HFF-Myc (cell line): ENCODE measurements at places on chromosomes 6 and 20.

DNA sequence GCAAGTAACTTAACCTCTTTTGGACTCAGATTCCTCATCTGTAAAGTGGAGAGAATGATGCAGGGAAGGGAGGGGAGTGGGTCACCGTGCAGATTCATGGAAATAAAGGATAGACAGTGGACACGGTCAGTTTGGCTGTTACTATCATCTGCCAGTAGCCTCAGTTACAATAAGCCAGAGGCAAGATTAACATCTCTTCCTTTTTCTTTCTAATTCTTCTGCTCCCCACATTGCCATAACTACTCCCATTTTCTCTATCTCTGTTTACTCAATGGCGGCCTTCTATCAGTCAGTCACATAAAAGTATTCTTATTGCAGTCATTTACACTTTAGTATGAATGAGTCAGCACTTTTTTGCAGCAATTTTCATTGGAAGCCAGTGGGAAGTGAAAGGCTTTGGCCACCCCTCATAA lies 49.2 kb downstream of the PPP1R16B start:
- DNase-seq, result no peak

DNA sequence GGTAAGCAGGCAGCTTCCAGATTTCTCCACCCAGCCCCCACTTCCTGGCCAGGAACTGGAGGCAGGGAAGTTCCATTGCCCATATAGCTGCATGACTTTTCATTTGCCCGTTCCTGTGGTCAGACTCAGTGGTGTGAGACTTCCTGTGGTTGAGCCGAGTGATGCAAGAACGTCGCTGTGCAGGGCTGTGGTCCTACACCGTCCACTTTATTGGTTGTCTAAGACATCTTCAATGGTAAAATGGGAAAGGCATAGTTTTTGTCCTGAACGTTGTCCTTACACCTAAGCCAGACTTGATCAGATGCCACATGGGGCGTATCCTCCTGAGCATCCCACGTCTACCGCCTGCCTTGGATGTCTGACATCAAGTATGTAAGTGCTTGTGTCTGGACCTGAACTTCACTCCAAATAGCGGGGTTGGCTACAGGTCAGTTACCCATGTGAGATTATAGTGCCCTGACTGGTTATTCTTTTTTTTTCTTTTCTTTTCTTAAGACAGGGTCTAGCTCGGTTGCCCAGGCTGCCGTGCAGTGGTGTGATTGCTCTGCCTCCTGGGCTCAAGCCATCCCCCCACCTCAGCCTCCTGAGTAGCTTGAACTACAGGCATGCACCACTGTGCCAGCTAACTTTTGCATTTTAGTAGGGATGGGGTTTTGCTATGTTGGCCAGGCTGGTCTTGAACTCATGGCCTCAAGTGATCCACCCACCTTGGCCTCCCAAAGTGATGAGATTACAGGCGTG lies 25.9 kb upstream of the GTSF1L start:
- DNase-seq, result peak; percentile 66

DNA sequence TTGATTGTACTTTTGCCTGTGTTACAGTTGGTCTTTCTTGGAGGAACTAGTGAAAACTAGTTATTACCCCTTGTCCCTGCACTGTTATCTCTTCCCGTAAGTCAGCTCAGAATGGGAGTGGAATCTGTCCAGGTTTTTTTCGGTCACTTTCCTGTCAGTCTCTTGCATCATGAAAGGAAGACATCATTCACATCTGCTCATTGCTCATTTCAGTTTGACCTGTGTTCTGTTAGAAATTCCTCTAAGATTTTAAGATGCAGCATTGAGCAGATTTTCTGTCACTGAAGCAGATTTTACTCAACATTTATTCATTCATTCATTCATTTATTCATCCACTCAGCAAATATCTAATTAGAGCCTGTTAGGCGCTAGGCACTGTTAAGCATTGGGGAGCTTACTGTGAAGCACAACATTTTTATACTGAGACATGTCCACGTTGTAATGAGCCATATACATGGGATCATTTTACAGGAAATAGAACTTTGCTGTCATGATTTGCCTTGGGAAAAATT lies 33.1 kb upstream of the HINT3 start:
- no peak for DNase-seq

GRCh38 chr6:82178077-82178758 lies 69.3 kb downstream of the IBTK start:
- DNase-seq, result peak; percentile 12

GRCh38 chr6:16206595-16207037 lies 31.8 kb upstream of the GMPR start:
- peak; percentile 86 for DNase-seq

DNA sequence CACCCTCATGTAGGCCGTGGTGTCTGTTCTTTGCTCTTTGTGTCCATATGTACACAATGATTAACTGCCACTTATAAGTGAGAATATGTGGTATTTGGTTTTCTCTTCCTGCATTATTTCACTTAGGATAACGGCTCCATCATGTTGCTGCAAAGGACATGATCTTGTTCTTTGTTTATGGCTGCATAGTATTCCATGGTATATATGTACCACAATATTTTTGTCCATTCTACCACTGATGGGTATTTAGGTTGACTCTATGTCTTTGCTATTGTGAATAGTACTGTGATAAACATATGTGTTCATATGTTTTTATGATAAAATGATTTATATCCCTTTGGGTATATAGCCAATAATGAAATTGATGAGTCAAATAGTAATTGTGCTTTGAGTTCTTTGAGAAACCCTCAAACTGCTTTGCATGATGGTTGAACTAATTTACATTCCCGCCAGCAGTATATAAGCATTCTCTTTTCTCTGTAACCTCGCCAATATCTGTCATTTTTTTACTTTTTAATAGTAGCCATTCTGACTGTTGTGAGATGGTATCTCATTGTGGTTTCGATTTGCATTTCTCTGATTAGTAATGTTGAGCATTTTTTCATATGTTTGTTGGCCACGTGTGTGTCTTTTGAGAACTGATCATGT lies 174.4 kb upstream of the NT5E start:
- DNase-seq, result no peak

DNA sequence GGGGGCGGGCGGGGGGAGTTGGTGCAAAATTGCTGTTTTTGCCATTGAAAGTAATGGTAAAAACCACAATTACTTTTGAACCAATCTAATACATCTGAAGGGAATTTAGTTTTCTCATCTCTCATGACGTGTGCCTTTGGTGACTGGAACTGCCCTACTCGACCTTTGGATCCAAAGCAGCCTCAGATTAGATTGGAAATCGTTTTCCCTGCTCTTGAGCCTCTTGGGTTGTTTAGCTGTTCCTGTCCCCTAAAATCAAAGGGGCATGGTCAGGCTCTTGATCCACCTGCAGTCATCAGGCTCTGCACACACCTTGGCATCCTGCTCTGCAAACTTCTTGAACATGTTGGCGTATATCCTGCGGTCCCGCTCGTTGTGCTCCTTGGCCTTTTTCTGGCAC lies 64.0 kb upstream of the TULP1 start:
- no peak for DNase-seq

GRCh38 chr20:58841539-58842264 lies 9.0 kb downstream of the GNAS-AS1 start:
- no peak for DNase-seq

- DNase-seq, result no peak
Observed at GRCh38 chr6:30761791-30762429, 17.6 kb upstream of the IER3 start.

DNA sequence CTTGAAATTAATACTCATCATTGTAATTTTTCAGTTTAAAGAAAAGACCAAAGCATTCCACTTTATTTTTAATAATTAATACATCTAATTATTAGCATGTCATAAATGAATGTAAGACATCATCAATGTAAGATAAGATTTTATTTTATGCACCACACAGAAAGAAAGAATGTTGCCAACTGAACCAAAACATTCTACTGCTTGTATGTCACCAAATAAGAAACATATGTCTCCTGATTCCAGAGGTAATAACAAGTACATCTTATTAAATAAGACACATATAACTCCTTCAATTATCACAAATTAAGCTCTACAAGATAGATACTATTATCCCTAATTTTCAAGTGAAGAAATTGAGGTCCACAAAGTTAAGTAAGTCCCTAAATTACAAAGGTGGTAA lies 189.5 kb downstream of the GMDS start:
- DNase-seq, result no peak

- DNase-seq, result no peak
Observed at GRCh38 chr6:138397128-138398122, 6.6 kb upstream of the HEBP2 start.

DNA sequence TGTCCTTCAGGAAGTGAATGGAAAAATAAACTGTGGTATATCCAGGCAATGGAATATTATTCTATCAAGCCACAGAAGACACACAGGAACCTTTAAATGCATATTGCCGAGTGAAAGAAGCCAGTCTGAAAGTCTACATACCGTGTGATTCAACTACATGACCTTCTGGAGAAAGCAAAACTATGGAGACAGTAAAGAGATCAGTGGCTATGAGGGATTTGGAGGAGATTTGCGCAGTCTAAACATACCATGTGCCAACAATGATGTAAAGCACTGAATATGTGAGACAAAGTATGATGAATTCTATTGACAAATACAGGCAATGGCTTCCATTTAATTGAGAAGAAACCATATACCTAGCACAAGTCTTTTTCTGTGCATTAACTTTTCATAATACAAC lies 518.3 kb upstream of the ZNF337 start:
- DNase-seq, result no peak

GRCh38 chr6:142945049-142945445 lies at the start of gene HIVEP2:
Gene HIVEP2 (minus strand): TSS chr6:142945176. CDS start chr6:142774738, 170,438 bp downstream.
- no peak for DNase-seq

GRCh38 chr20:2141600-2142575 lies 40.3 kb downstream of the STK35 start:
- no peak for DNase-seq

- no peak for DNase-seq
Observed at GRCh38 chr6:129032602-129033001, 149.7 kb downstream of the LAMA2 start.

DNA sequence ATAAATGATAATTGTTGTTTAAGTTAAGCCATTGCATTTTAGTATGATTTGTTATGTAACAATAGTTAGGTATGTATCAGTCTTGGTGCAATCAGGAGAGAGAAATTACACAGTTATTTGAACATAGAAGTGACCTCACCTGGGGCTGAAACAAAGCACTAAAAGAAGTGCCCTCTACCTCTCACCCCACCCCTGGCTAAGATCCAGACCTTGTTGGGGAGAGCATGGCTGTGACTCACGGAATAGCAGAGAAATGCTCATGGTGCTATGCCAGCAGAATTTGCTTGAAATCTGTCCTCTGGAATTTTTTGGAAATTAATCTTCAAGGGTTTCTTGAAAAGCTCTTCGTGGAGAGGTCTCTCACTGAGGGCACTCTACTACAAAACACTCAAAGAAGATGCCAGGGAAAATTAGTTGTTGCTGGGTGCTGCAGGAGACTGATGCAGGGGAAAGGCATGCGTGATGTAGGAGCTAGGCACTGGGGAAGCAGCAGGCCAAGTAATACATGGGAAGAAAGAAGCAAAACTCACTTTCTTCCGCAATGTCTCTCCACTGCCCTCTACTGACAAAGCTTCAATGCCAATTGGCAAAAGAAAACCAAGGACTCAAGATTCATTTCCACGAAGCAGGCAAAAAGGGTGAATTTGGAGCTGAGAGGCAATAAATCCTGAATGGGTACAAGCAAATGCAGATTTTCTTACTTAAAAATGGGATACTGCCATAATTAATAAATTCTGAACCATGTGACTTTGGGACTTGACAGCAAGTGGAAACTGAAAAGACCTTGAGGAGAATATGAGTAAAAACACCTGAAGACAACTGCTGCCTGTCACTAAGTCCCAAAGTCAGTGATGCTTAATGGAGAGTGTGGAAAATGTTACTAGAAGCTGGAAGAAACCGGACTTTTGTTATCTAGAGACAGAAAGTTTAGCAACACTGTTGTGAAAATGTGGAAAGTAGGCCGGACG lies 136.3 kb upstream of the ZNF184 start:
- no peak for DNase-seq

GRCh38 chr6:16064671-16065072 lies 64.2 kb upstream of the MYLIP start:
- no peak for DNase-seq

GRCh38 chr20:1144401-1145172 lies 26.2 kb downstream of the PSMF1 start:
- no peak for DNase-seq

- DNase-seq, result no peak
Observed at GRCh38 chr6:83167726-83168278, 25.3 kb downstream of the PGM3 start.

DNA sequence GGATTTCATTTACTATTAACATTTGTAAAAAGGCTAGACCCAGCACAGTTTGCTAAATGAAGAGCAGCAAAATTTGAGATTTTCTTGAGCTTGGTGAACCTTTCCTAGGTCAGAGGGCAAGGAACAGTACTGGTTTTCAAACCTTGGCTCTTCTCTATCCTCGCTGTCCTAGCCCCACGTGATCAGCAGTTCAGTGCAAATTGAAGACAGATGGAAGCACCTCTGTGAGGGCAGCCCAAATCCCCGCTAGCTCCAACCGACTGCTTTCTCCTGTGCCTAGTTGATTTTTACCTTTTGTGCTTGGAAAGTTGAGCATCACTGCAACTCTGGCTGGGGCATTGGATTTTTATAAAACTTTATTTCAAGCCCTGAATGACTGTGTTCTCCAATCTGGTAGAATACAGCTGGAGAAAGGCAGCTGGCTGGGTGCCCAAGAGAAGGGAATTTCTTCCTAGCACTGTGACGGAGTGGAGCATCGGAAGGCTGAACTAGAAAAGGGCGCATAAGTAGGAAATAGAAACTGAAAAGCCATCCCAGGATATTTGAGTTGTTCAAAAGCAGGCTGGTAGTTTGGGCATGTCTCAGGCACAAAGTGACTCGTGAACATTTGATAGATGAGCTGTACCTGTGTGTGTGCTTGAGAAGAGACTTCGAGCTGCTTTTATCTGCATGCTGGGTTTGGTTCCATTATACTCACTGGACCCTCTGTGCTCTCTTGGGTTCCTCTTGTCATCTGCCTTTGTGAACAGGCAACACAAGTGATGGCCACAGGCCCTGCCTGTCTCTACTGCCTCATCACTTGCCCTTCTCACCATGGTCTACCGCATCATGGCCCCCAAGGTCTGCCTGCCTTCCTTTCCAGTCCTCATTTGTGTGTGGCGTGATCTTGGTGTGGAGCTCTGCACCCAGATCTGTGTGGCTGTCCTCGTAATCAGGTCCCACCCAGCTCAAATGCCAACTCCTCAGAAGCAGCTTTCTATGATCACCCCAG lies 2.3 kb downstream of the RNF114 start:
- no peak for DNase-seq

- DNase-seq, result no peak
Observed at GRCh38 chr6:93105017-93105416, 314.3 kb downstream of the EPHA7 start.

GRCh38 chr6:10414756-10415616 lies at the start of gene TFAP2A:
Gene TFAP2A (minus strand): TSS chr6:10415074. CDS start chr6:10414991, 83 bp downstream.
- peak; percentile 76 for DNase-seq

DNA sequence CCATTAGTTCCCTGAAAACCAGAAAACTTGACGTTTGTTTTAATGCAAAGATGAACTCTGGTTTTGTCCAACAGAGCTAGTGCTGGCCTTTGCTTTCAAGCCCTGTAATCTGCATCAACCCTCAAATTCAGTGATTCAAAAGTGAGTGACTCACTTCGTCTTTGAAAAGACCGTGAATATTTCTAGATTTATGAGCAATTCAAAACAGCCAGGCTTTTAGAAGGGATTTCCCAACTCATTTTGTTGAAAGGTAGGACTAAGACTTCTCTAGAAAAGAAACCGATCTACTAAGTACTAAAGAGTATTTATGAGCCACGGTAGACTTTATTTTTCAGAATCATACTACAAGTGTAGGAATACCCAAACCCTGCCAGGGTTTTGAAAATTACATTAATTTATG lies 121.5 kb downstream of the UST start:
- DNase-seq, result no peak
